ENCODE measurements at places on chromosomes 7 and 10. TPM values are rescaled to one million over a fixed set of nuclear protein-coding genes. Genes with fewer than 3 reads are reported as not detected.
A peak's percentile ranks its signal among the peaks of the same experiment; 100 is the strongest.

CRYGN gene
- not detected for total RNA-seq

DNA sequence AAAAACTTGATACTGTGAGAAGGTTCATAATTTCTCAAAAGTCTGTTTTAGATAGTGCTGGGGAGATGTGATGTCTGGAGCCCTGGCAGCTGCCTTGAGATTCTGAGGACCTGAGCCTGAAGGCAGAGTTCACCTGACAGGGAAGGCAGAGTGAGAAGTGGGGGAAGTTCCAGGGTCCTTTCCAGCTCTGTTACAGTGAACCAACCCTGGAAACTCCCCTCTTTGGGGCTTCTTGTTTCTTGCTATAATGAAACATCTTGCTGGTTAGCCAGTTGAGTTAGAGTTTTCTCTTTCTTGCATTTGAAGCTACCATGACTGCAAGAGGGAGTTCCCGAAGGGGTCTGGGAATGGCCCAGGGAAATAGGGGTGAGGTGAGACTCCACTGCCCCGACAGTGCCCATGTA, 158.9 kb upstream of the TNRC18 start:
- no peak for DNase-seq

DNA sequence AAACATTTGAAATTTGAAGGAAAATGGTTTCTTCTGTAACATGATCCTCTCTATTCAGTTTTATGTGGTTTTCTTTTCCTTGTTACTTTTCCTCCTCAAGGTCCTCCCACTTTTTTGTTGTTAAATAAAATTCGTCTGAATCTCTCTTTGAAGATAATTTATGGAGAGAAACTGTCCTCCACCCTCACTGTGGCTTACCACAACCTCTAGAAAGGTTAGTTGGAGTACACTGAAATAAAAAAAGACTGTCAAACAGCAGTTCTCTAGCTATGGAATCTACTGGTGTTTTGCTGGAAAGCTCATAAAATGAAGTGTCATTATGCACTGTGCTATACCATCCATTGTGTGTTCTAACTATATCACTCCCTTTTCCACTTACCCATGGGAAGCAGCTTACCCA, 189.4 kb downstream of the HDAC9 start:
- no peak for DNase-seq

DNA sequence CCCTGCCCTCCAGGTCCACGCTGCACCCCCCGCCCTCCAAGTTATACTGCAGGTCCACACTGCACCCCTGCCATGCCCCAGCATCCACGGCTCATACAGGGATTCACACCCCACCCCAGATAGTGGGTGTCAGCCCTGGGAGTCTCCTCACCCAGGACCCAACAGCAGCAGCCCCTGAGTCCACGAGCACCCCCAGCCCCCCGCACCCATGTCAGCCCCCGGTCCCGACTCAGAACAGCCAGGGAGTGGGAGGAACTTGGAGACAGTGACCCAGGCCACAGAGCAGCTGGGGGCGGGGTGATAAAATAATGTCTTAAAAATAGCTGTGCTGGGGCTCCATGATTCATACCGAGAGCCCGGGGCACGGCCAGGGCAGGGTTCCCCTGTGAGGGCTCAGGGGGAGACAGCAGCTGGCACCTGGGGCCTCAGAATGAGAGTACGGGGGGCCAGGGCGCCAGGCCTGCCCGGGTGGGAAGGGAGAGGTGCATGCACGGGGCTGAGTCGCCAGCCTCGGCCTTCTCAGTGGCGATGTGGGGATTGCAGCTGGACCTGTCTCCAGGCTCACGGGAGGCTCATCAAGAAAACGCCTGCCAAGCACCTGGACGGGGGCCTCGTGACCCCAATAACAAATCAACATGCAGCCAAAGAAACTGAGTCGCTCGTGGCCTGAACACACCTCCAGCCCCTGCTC, 29.8 kb downstream of the ADAP1 start:
- DNase-seq, result peak; percentile 52

DNA sequence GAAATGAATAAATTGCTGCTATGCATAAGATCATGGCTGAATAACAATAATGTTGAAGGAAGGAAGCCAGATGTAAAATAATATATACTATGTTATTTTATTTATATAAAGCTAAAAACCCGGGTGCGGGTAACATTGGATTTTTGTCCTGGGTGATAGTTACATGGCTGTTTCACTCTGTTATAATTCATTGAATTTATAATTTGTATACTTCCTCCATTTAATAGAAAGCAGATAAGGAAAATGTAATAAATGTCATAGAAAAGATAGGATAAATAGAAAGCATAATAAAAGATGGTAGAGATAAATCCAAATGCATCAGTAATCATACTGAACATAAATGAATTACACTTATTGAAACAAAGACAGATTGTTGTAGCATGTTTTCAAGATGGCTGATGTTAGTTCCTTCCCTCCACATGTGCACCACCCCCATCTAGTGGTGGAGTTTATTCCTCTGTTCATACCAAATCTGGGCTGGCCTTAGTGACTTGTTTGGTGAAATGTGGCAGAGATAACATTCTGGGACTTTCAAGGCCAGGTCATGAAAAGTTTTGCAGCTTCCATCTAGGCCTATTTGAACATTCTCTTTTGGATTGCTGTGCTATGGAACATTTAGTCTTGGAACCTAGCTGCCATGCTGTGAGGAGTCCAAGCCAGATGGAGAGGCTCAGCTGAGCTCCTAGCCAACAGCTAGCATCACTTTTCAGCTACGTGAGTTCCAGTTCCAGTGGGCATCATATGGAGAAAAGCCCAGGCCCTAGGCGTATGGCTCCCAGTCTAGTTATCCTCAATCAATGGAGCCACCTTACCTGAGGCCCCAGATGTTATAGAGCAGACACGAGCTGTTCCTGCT, 46.9 kb downstream of the AHCYL2 start:
- peak; percentile 50 for DNase-seq

- DNase-seq, result no peak
These were observed 114.8 kb downstream of the RAB18 start for GRCh38 chr10:27618906-27619305.

MSANTD7 gene
- 22.3 TPM for total RNA-seq

- DNase-seq, result no peak
These were observed 304.1 kb upstream of the ZNF32 start for GRCh38 chr10:43952760-43953159.

- no peak for DNase-seq
These were observed 8.3 kb upstream of the FRMPD2 start for GRCh38 chr10:48282829-48283228.

DNA sequence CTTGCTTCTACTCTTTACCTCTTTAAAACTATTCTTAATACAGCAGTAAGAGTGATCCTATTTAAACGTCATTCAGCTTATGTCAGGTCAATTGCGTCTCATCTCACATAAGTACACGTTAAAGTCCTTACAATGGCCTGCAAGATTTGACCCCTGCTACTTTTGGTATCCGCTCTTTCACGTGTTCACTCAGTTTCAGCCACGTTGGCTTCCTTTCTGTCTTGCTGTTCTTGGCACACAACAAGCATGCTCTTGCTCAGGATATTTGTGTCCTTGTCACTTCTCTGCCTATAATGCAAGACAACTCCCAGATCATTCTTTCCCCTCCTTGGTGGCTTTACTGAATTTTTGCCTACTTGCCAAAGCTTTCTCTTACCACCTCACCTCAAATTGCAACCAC, 296.8 kb downstream of the PCLO start:
- no peak for DNase-seq

DNA sequence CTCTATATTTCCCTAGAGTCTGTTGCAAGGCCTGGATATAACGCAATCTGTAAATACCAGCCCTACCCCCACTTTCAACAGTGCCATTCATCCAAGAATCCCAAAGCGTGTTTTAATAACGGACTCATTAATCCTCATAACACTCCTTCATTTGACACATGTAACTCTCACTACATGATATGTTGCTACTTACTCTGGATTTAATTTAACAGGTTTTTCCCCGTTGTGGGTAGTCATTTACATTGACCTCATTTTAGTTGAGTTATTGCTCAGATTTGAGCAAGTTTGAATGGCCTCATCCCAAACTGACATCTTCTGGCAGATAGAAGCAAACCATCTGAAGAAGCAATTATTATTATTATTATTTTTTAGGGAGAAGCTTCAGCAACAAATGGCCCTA, 125.4 kb upstream of the NPVF start:
- DNase-seq, result no peak

MCM10 gene
- 78.5 TPM for total RNA-seq

DNA sequence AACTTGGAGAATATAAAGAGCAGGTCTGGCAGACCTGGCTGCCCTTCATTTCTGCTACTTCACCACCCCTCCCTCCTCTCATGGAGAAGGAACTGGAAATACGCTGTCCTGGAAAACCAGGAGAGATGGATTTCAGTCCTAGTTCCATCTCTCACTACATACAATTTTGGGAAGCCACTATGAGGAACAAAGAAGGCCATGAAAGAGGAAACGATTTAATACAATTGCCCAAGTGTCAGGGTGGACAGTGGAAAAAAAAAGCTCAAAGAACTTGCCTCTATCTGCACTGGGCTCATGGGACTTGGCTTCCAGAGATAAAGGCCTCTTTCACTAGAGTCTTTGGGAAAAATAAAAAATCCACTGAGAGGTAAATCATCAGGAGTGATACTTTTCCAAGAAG, 561.7 kb downstream of the KCNMA1 start:
- DNase-seq, result no peak
